Activated naive CD4-positive, alpha-beta T cell treated with anti-CD3 and anti-CD28 coated beads, Interleukin-2, amount 50 U/mL, for 72 hours (primary cell): ENCODE measurements at places on chromosomes 1 and 21. TPM values are rescaled to one million over a fixed set of nuclear protein-coding genes. Genes with fewer than 3 reads are reported as not detected.

Gene MSH4
- total RNA-seq: 0.25 TPM

Gene CRP
- not detected for total RNA-seq

Gene KIRREL1
- 0.08 TPM for total RNA-seq

Gene PLPP3
- total RNA-seq: not detected

Gene VHLL
- not detected for total RNA-seq

Gene LRIG2
- 14.0 TPM for total RNA-seq

Gene RHOU
- 4.3 TPM for total RNA-seq
